ENCODE measurements at places on chromosomes 3 and 15. TPM values are rescaled to one million over a fixed set of nuclear protein-coding genes. Genes with fewer than 3 reads are reported as not detected.

GRCh38 chr3:188627652-188628051 is 473.7 kb downstream of the LPP start:
- H3K27me3 ChIP-seq, result no peaks in the 10 kb centered on the region

AMIGO3 gene
- total RNA-seq, result 1.4 TPM

GRCh38 chr3:112813016-112813415 is 33.6 kb downstream of the CD200R1L start:
- H3K4me3 ChIP-seq, result no peak overlapping the region
- H3K27ac ChIP-seq, result no peak overlapping the region
- H3K27me3 ChIP-seq, result peaks cover 1% of the 10 kb centered on the region
- no peak for DNase-seq
- H3K4me1 ChIP-seq, result peaks cover 9% of the 10 kb centered on the region

DNA sequence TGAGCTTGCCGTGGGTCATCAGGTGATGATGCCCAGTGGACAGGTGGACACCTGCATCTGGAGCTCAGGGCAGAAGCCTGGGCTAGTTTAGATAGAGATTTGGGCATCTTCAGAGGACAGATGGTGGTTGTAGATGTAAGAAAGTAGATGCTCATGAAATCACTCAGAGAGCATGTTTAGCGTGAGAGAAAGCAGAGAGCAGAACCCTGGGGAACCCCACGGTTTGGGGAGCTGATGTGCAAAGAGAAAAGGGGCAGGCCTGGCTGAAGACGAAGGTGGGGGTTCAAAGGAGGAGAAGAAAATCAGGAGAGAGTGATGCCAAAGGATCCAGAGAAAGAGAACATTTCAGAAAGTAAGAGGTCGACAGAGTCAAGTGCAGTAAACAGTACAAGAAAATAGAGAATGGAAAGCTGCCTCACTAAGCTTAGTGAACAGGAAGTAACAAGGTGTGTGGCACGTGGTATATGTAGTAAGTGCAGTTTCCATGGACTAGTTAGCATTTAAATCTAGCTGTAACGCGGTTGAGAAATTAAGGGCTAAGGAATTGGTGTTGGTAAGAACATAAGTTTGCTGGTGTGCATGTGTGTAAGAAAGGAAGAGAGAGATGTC is 13.5 kb downstream of the TIGIT start:
- peaks cover 6% of the 10 kb centered on the region for H3K36me3 ChIP-seq
- H3K4me1 ChIP-seq, result peaks cover 7% of the 10 kb centered on the region
- H3K27ac ChIP-seq, result no peak overlapping the region
- DNase-seq, result no peak
- H3K27me3 ChIP-seq, result no peaks in the 10 kb centered on the region

DNA sequence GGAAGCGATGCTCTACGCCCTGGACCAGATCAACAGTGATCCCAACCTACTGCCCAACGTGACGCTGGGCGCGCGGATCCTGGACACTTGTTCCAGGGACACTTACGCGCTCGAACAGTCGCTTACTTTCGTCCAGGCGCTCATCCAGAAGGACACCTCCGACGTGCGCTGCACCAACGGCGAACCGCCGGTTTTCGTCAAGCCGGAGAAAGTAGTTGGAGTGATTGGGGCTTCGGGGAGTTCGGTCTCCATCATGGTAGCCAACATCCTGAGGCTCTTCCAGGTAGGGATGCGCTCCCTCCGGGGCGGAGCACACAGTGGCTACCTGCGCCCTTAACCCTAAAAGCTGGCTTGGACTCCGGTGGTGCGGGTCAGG is 698 bp downstream of the GRM7 start:
- H3K4me1 ChIP-seq, result peaks cover 3% of the 10 kb centered on the region
- peak; percentile 34 for DNase-seq
- peaks cover 23% of the 10 kb centered on the region for H3K27me3 ChIP-seq
- H3K4me3 ChIP-seq, result peak overlapping the region; percentile 90

CSPG4 gene
- 1.1 TPM for total RNA-seq

- H3K27ac ChIP-seq, result no peak overlapping the region
- no peaks in the 10 kb centered on the region for H3K36me3 ChIP-seq
- H3K4me1 ChIP-seq, result no peaks in the 10 kb centered on the region
- DNase-seq, result peak; percentile 46
- peaks cover 2% of the 10 kb centered on the region for H3K27me3 ChIP-seq
Measured at GRCh38 chr3:46276497-46277099, 34.3 kb downstream of the CCR3 start.

MINAR1 gene
- 8.5 TPM for total RNA-seq

DNA sequence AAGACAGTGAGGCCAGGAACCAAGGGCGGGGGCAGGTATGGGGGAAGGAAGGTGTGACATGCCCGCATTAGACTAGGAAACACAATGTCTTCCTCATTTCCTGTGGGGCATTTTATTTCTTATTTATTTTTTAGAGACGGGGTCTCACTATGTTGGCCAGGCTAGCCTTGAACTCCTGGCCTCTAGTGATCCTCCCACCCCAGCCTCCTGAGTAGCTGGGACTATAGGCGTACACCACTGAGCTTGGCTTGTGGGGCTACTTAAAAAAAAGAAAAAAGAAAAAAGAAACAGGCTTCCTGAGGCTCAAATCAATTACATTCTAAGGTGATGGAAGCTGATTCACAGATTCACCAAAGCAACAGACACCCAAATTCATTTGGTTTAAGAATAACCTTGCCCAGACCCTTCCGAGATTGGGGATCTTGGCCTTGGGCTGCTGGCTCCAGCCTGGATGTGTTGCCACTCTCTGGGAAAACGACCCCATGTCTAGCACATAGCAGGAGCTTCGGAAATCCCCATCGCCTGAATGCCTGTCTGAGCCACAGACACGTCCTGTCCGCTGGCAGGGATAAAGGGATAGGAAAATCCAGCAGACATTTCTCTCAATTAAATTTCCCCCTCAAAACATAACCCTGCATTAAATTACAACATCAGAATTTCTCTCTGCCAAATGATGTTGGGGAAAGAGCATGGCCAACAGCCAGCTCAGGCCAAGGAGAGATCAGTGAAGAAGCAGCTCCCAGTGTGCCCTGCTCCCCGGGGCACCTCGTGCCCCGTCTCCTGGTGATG is 13.0 kb downstream of the CPN2 start:
- DNase-seq, result no peak
- no peak overlapping the region for H3K27ac ChIP-seq
- H3K4me3 ChIP-seq, result no peak overlapping the region
- peaks cover 10% of the 10 kb centered on the region for H3K4me1 ChIP-seq
- H3K36me3 ChIP-seq, result no peaks in the 10 kb centered on the region

CKMT1B gene
- 18.8 TPM for total RNA-seq

DNA sequence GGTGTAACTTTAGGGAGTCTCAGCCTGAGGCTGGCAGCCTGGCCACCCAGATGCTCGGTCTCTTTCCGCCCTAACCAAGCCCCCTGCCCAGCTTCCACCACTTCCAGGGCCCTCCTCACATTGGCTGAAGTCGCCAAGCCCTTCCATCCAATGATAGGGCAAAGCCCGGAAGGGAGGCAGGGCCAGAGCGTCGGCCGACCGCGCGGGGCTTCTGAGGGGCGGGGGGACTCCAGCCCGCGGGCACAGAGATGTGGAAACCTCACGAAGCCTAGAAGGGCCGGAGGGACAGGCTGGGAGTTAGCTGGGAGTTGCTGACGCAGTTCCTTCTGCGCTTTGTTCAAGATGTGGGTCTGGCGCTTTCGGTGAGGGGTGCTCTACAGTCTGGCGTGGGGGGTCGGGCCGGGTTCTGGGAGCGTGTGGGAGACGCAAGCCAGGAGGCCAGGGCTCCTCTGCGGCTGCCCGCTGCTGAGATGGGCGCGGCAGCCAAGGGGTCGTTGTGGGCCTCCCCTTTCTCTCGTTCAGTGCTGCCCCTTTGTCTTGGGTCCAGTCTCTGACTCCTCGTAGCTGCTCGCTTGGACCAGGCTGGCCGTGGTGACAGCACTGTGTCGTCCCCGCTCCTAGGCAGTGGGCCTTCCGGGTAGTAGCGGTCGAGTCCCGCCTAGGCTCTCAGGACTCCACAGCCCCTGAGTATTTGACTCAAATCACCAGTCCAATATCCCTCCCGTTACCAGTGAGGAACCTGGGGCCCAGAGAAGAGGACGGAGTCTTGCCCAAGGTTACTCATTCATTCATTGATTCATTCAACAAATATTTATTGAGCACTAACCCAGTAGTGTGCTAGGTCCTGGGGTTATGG is at the start of gene ZNF660:
TSS of gene ZNF660 (plus strand) at position 319 of the 856 bp plus-strand sequence. CDS start 9,230 bp downstream, outside the sequence.
- peak within 1 kb of the TSS; percentile 99 for H3K27ac ChIP-seq
- peak; percentile 90 for DNase-seq
- peaks cover 18% of the 10 kb centered on the region for H3K4me1 ChIP-seq
- H3K4me3 ChIP-seq, result peak within 1 kb of the TSS; percentile 98
- peaks cover 38% of the 10 kb centered on the region for H3K36me3 ChIP-seq

DNA sequence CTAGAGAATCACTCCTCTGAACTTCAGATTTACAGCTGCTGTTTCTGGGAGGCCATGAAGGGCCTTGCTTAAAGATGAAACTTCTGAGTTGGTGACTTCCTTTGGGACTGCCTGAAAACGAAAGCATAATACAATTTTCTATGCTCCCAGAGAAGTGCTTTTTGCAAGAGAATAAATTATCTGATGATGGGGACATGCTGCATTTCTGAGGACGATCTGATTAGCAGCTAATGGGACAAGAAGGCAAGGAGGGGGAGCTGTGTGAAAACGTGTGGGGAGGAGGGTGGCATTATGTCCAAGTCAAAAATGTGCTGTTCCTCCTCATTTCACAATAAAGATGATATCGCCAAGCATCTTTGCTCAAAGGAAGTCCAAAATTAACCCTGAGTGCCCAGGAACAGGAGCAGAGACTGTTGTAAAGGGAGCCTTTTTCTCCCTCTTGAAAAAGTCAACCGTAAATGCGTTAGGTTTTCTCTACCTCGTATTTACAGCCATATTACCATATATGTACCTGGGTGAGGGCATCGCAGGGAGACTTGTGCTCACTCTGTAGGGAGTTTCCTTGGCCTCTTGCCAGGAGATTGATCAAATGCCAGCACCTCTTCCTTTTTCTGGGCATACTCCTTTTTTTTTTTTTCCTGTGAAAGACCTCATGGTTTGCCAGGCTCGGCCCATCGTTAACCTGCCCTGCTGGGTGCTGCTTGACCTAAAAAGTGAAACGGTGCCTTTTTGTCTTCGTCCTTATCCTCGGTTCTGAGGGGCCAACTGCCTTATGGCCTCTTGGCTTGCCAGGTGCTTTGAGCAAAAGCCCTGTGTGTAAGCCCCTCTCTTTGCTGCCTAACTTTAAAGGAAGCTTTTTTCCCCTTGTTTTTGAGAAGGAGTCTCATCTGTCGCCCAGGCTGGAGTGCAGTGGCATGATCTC is 11.5 kb downstream of the ITPR1 start:
- H3K27ac ChIP-seq, result no peak overlapping the region
- peaks cover 2% of the 10 kb centered on the region for H3K27me3 ChIP-seq
- H3K4me1 ChIP-seq, result peaks cover 6% of the 10 kb centered on the region
- no peak for DNase-seq
- H3K4me3 ChIP-seq, result no peak overlapping the region
- no peaks in the 10 kb centered on the region for H3K36me3 ChIP-seq

SPPL2A gene
- 40.7 TPM for total RNA-seq

- no peaks in the 10 kb centered on the region for H3K27me3 ChIP-seq
- no peaks in the 10 kb centered on the region for H3K36me3 ChIP-seq
- no peak for DNase-seq
- H3K4me1 ChIP-seq, result peaks cover 5% of the 10 kb centered on the region
- H3K27ac ChIP-seq, result no peak overlapping the region
- H3K4me3 ChIP-seq, result no peak overlapping the region
Measured at GRCh38 chr15:85568261-85568808, 187.9 kb downstream of the AKAP13 start.

DNA sequence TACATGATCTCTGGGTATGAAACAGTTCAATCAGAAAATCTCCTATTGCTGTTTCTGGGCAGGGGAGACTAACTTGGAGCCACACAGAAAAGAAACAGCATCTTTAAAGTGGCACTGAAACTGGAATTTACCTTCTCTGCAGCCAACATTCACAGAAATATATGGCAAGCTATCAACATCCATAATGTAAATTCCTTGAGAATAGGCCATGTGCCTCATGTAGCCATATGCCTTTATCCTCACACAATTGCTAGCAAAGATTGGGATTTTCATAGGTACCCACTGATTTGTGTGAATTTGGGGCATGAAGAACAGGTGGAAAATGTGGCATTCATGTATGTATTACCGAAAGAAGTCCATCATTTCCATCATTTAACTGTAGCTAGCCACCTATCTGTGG is 386.3 kb upstream of the TMCO5A start:
- H3K36me3 ChIP-seq, result no peaks in the 10 kb centered on the region
- no peak for DNase-seq
- H3K4me1 ChIP-seq, result no peaks in the 10 kb centered on the region

ESYT3 gene
- total RNA-seq, result not detected

GRCh38 chr15:39919748-39920509 is at the start of gene GPR176:
GPR176 (minus strand) TSS chr15:39920266; CDS start chr15:39920026, 240 bp downstream.
- H3K36me3 ChIP-seq, result no peaks in the 10 kb centered on the region
- peaks cover 11% of the 10 kb centered on the region for H3K4me1 ChIP-seq
- peak; percentile 64 for DNase-seq
- H3K27me3 ChIP-seq, result no peaks in the 10 kb centered on the region
- H3K4me3 ChIP-seq, result peak within 1 kb of the TSS; percentile 85

GRCh38 chr15:47717036-47717612 is at the start of gene SEMA6D:
SEMA6D (plus strand) TSS chr15:47717505; CDS start chr15:47759799, 42,294 bp downstream.
- peaks cover 32% of the 10 kb centered on the region for H3K4me1 ChIP-seq
- peaks cover 19% of the 10 kb centered on the region for H3K27me3 ChIP-seq
- H3K4me3 ChIP-seq, result peak within 1 kb of the TSS; percentile 99
- H3K36me3 ChIP-seq, result peaks cover 4% of the 10 kb centered on the region
- DNase-seq, result peak; percentile 93

- DNase-seq, result no peak
- no peaks in the 10 kb centered on the region for H3K36me3 ChIP-seq
- H3K4me1 ChIP-seq, result no peaks in the 10 kb centered on the region
- no peaks in the 10 kb centered on the region for H3K27me3 ChIP-seq
- H3K4me3 ChIP-seq, result no peak overlapping the region
- H3K27ac ChIP-seq, result no peak overlapping the region
Measured at GRCh38 chr3:14577897-14578296, 37.8 kb upstream of the GRIP2 start.

DNA sequence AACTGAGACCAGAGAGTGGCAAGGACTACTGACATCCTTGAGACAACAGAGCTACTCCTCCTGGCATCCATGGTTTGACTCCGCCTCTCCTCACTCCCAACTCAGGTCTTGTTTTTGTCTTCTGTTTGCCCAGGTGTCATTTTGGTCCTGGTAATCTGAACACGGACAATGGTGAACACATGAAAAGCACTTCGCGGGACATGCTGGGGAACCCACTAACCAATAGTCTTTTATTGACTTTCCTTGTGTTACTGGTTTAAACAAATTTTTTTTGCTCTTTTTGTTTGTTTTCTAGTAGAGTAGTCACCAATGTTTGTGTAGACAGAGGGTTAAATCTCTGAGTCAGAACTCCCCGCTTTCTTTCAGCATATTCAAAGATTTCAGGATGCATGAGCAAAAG is 38.4 kb downstream of the LARP6 start:
- no peak overlapping the region for H3K27ac ChIP-seq
- no peaks in the 10 kb centered on the region for H3K4me1 ChIP-seq
- no peaks in the 10 kb centered on the region for H3K36me3 ChIP-seq
- H3K27me3 ChIP-seq, result peaks cover 2% of the 10 kb centered on the region
- no peak for DNase-seq
